Globus pallidus (tissue), 1 donor: ENCODE measurements at places on chromosomes 11 and 22.

GRCh38 chr11:11624204-11624603, 2.4 kb upstream of the GALNT18 start:
- no peak for DNase-seq

DNA sequence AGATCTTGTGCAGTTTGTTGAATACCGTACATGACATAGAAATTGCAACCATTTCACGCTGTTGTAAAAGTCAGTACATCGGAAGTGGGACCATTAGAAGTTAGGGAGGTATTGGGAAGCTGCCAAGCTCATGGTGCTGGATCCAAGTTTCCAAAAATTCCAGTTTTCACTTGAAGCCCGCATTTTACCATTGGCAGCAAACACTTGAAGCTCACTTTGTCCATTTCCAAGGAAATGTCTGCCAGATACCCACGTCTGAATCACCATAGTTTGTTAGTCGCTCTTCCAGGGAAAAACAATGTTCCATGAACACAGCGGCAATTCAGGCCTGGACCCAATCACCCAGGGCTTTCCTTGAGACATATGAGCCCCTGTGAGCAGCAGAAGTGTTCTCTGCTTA, 22.6 kb upstream of the PARVB start:
- DNase-seq: no peak

GRCh38 chr11:61657566-61658290, 22.5 kb upstream of the DAGLA start:
- DNase-seq: peak; percentile 35

GRCh38 chr11:67504005-67504949, 886 bp downstream of the PITPNM1 start:
- DNase-seq: no peak

- DNase-seq: no peak
Observed at GRCh38 chr11:116882386-116882785, 45.0 kb upstream of the APOA1 start.

DNA sequence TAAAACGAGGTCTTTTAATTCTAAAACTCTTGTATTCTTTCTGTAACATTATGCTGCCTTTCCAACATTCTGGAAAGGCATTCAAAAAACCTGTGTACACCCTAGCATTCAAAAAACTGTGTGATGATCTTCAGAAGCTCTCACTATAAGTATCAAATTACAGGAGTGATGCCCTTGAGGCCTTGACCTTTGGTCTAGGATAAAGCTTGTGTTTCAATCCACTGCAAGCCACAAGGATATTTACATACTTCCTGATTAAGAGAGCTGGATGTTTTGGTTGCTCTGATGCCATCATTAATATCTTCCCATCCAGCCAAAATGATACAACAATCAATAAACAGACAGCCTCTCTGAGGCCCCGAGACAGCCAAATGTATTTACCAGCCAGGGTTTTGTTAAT, 11.9 kb downstream of the CLPB start:
- no peak for DNase-seq

DNA sequence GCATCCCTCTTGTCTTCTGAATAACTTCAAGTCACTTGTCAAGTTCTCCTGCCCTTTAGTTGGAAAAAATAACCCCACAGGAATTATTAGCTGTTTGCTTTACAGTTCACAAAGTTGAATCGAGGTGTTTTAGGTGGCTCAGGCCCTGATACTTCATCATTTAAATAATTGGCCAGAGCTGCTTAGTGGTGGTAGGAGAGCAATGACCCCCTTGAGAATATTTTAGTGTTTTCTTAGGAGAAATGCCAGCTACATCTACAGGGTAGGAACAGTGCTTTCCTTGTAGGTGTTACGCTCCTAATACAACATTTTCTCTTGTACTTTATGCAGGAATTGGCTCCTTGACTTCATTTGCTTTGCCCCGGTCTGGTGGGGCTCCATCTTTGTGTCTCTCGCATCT, 73.2 kb downstream of the C22orf31 start:
- no peak for DNase-seq

GRCh38 chr11:119121811-119122124, 388 bp downstream of the HINFP start:
- DNase-seq: no peak

GRCh38 chr11:95341221-95341620, 110.2 kb upstream of the SESN3 start:
- no peak for DNase-seq

GRCh38 chr11:70306586-70307033, 36.1 kb downstream of the PPFIA1 start:
- no peak for DNase-seq

GRCh38 chr11:555780-556661, 4.5 kb downstream of the LMNTD2 start:
- DNase-seq: no peak

- no peak for DNase-seq
Observed at GRCh38 chr11:116984589-116984988, 113.6 kb downstream of the SIK3 start.

DNA sequence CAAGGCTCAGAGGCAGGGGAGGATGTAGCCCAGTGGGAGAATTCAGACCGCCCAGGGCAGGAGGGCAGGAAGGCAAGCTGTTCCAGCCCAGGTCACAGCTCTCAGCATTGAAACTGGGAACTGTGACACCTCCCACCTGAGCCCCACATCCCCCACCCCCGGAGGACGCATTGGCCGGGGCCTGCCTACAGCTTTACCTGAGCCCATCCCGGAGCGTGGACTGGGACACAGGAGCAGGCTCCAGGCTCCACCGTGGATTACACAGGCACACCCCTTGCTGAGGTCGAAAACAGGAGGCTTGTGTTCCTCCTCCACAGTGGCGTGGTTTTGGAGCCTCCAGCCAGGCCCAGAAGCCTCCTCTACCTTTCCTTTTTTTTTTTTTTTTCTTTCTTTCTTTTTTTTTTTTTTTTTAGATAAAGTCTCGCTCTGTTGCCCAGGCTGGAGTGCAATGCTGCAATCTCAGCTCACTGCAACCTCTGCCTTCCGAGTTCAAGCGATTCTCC, 9.1 kb upstream of the PGA3 start:
- DNase-seq: no peak

GRCh38 chr11:18091731-18092130, 14.2 kb downstream of the SAAL1 start:
- DNase-seq: no peak

DNA sequence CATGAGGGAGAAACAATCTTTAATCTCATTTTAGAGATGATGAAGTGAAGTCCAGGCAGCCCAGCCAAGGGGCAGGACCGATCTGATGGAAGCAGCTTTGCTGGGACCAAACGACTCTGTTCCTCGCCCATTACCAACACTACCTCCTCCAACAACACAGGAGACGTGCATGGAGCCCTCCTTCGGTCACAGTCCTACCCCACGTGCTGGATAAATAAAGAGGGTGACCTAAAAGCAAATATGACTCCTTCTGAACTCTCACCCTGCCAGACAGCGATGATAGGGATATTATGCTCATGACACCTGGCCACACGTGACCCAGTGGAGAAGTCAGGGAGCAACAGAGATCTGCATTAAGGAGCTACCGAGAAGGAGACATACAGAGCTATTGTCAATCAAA, 26.0 kb downstream of the SCGB1A1 start:
- DNase-seq: no peak

DNA sequence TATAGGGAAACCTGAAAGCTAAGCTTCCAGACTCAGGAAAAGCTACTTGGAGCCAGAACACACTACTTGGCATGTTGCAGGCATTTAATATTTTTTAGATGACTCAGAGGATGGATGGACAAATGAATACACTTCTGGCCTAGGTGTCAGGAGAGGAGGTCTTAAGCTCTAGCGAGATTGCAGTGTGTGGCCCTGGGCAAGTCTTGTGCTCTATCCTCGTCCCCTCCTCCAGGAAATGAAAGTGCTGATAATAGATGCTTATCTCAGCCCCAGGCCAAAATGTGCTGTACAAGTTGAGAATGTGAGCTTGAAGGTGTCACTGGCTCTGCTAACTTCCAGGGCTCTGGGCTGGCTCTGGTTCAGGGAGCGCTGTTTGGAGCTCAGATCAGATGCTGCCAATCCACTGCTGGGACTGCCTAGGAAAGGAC, 136.3 kb downstream of the PKNOX2 start:
- no peak for DNase-seq

DNA sequence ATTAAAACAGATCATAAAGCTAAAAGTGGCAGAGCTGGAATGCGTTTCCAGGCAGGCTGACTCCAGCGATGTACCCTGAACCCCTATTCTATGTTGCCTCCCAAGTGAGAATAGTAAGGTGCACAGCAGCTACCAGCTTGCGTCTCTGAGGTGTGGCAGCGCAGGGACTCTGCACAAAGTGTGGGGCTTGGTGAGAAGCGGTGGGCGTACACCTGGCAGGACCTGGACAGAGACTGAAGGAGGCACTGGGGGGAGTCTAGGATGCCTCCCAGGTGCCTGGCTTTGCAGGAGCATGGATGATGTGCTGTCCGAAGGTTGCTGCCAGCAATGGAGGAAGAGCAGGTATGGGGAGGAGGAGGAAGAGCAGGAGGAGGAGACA, 42.9 kb downstream of the AMPD3 start:
- DNase-seq: no peak

DNA sequence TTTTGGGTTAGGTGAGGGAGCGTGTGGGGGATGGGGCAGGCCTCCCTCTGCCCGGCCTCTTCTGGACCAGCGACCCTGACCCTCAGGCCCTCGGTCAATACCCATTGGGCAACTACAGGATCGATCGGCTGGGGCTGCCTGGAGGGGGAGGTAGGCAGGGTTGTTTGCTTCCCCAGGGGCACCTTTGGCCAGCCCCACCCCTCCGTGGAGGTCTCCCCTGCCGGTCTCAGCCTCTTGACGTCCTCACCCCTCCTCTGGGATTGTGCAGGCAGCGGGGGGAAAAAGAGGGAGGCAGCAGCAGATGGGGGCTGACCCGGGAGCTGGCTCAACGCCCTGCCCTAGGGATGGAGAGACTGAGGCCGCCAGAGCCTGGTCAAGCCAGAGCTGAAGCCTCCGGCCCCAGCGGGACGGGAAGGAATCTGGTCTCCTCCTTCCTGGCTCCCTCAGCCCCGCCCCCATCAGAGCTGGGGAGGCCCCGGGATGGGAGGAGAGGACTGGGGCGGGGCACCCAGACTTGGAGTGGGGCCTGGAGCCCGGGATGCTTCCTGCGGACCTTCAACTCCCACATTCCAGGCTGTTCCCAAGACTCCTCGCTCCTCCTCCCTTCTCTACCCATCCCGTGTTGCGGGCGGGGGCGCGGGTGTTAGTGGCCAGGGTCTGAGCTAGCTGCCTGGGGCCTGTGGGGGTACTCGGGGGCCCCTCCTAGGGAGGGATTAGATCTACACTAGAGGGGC, 14.4 kb upstream of the CDC42EP1 start:
- DNase-seq: peak; percentile 55

DNA sequence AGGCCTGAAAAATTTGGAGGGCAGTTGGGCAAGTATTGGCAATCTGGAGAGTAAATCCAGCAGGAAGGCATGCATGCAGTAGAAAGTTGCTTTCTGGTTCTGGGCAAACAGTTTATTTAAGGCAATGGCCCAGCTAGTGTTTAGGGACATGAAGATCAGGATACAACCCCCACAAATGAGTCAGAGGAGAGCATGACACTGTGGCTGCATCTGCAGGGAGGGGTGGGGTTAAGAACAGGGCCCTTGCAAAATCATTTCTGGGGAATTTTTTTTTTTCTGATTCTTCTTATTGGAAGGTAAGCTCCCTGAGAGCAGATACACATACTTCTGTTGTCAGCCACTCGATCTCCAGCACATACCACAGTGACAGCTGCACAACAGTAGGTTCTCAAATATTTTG, 61.1 kb downstream of the FDX1 start:
- no peak for DNase-seq

DNA sequence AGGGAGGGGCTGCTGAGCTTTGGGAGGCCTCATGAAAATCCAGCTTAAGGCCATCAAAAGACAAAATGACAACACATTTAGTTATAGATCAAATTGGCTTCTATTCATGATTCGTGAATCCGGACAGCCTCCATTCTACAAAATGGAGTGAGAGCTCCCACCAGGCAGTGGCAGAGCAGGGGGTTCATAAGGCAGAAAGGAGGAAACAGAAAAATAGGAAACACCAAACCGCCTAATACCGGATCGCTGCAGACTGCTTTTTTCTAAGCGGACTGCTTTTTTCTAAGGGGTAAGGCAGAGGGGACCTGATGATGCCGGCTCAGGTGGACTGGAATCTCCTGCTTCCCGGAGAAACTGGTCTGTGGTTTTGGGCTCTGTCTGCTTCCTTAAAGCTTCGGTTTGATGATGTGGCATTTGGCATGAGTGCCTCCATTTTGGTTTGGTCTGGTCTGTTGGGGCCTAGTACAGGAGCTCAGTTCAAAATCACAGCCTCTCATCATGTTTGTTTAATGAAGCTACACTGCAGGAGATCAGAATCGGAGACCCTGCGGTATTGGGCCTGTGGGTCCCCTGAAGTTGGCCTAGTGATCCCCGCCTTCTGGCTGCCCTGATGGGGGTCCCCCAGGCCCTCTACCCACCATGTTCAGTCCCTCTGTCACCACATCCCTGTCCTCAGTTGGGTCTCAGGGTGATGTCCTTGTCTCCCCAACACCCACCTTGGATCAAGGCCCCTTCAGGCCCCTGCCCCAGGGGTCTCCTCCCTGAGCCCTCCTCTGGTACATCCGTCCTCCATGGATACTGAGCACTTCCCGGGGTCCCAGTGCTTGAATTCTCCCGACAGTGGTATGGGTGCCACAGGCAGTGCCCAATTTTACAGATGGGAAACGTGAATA, 1.2 kb downstream of the ALDH3B1 start:
- DNase-seq: no peak

- DNase-seq: no peak
Observed at GRCh38 chr11:8685820-8686219, 3.2 kb downstream of the RPL27A start.

GRCh38 chr22:27483095-27483785, 318.3 kb downstream of the MN1 start:
- DNase-seq: no peak

- no peak for DNase-seq
Observed at GRCh38 chr22:45231293-45231692, 9.4 kb downstream of the KIAA0930 start.

DNA sequence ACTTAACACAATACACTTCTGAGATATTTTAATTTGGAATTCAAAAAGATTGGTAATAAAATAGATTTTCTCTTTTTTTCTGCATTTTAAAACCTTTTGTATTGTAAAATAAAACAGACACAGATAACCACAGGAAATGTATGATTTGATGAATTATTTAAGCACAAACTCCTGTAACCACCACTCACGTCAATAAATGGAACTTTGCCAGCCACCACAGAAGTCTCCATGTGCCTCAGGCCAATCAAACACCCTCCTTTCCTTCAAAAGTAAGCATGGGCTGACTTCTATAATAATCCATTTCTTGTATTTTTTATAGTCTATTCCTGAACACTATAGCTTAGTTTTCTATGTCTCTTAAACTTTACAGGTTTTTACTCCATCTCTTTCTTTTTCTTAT, 721.7 kb downstream of the DLG2 start:
- DNase-seq: no peak

DNA sequence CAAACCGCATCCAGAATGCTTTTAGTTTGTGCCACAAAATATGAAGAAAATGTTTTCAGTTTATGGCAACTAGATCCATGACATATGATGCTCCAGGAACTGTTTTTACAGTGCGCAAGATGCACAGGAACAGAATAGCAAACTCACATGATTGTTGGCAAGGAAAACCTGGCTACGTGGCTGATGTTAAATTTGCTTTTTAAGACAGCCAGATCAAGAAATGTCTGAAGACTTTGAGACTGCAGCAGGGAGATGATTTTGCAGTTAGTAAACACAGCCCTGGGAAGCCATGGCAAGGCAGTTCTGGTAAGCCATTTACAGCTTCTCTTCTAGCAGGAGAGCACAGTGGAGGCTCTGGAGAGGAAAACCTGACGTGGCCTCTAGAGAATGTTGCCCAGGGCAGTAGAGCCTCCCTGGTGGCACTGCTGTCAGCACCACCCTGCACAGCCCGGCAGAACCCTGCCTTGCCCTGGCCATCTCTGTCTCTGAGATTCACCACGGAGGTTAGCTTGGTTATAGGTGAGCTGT, 69.8 kb upstream of the TNRC6B start:
- DNase-seq: no peak
